Fibroblast of lung (primary cell): ENCODE measurements at places on chromosomes 1 and 21. TPM values are rescaled to one million over a fixed set of nuclear protein-coding genes. Genes with fewer than 3 reads are reported as not detected.

Gene S100PBP
- total RNA-seq = 26.7 and 36.3 TPM in 2 replicates

Gene OR2L13
- total RNA-seq = not detected in 2 replicates

Gene PCAT6
- total RNA-seq = 0.50 and 0.51 TPM in 2 replicates

Gene SPRR4
- not detected in 2 replicates for total RNA-seq

Gene DCST2
- under 0.01 and 0.17 TPM in 2 replicates for total RNA-seq

Gene ITLN1
- total RNA-seq = under 0.01 TPM in 1 of 2 replicates, not detected in the other

Gene ST6GALNAC3
- 0.51 and 0.66 TPM in 2 replicates for total RNA-seq

Gene CCDC27
- total RNA-seq = not detected in 2 replicates

Gene HCN3
- total RNA-seq = 0.99 and 1.0 TPM in 2 replicates

DNA sequence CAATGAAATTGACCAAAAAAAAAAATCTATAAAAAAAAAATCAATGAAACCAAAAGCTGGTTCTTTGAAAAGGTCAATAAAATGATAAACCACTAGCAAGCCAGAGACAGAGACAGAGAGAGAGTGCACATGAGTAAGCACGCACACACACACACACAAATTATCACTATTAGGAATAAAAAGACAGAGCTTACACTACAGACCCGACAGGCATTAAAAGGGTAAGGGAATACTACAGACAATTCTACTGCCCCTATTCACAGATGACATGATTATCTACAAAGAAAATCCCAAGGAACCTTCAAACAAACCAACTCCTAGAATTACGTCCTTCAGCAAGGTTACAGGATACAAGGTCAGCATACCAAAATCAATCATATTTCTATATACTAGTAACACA is 38.6 kb downstream of the TARBP1 start:
- DNase-seq = no peak

GRCh38 chr1:10915594-10915993 is 96.9 kb upstream of the TARDBP start:
- no peak for DNase-seq

DNA sequence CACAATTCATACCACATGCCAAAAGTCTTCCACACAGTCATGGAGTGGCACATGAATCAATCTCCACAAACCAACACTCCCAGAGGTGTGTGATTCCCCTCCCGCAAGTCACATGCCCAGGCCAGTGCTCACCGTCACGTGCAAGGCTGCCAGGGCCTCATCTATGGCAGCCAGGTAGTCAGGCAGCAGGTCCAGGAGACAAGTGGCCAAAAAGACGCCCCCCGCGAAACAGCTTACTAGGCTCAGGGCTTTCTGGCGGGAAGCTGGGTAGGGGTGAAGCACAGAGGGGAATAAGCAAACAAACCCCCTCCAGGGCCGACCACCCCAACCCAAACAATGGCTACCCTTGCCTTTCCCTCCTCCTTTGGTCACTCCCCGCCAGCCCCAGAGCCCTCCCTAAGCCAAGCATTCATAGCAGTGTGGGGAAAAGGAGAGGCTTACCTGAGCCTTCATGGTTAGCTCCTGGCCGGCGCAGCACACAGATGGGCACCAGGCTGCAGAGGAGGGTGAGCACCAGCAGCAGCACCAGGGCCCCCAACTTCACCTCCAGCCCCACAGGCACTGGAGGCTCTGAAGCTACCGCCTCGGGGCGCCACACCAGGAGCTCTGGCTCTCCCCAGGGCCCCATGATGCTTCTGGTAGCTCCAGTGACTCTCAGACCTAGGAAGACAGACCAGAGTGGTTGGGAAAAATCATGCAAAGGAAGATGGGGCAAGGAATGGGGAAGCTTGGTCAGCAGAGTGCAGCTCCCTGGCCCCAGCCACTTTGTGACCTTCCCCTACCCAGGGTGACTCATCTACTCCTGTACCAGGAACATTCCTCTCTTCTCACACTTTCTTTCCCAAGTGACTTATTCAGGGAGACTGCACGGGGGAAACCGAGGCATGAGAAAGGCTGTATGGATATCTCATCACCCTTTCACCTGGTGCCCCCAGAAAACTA is 978 bp downstream of the SLC39A1 start:
- peak; percentile 70 for DNase-seq

DNA sequence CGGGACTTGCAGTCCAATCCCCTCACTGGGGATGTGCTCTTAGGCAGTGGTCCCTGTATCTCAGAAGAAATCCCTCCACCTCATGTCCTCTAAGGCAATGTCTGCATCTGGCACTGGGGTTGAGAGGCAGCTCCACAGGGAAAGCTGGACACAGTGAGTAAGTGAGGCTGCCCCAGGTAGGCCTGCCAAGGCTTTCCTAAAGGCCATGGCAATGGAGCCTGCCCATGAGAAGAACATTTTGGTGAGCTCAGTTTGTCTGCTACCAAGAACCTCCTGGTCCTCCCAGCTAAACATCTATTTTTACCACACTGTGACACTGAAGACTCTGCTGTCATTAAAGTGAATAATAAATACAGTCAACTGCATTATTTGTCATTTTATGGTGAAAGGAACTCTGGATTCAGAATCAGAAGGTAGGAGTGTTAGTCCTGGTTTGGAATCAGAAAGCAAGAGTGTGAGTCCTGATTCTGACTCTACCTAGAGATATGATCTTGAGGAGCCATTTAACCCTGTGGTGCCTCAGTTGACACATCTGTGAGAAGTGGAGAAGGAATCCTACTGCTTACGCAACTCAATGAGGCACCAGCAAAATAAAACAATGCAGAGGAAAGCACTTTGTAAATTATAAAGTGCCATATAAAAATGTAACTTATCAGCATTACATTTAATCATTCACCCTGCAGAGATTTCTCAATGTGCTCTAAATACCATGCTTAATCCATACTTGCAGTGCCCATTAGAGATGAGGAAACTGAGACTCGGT is 41.0 kb downstream of the TBX15 start:
- DNase-seq = peak; percentile 12

GRCh38 chr1:30083800-30084464 is 639.5 kb downstream of the MATN1 start:
- peak; percentile 83 for DNase-seq

DNA sequence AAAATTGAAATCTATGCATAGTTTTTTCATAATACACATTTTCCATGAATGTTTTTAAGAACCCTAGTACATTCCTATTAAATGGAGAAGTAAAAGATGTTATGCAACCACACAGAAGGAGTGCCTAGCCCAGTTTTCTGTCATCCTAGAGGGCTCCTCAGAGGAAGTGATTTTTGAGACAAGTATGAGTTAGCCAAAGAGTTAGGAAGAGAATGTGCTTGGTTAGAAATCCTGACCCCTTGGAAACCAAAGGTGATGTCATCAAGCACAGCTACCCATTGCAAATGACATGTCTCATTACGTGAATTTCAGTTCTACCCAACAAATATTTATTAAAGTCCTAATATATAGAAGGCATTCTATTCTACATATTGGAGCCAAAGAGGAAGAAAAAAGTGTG is 88.9 kb upstream of the TNFSF4 start:
- peak; percentile 57 for DNase-seq

GRCh38 chr1:62500210-62500609 is 63.4 kb downstream of the USP1 start:
- no peak for DNase-seq

DNA sequence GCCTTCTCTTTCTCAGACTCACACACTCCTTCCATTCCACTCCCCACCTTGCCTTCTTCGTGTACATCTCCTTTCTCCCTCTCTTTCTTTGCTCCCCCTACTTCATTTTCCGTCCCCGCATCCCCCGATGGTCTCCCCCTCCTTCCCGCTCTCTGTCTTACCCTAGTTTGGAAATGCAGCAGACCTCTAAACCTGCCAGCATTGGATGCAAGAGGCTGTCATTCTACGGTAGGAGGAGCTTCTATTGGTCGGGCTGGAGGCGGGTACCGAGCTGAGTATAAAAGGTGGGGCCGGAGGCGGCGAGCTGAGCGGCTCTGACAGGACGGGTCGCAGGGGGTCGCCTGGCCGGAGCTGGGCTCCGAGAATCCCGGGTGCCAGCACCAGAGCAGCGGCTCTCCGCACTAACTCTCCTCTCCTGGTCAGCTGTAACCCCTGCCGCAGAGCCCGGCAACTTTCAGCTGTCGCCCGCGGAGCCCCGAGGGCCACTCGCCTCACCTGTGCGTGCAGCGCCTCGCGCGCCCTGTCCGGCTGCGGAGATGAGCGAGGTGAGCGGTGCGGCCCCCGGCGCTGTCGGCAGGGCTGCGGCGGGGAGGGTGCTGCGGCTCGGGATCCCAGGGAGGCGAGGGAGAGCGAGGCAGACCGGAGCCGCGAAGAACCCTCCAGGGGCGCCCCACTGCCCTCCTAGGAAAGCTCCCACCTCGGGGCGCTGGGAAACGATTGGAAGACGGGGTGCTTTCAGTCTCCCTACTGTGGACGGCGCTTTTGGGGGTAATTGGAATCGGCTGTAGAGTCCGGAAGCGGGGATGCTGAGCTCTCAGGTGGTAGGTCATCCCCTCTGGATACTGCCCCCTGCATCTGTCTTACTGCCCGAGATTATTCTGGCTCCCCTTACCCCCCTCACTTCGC is at the start of gene PCP4L1:
Gene PCP4L1 (plus strand): TSS at position 307 of the 906 bp plus-strand sequence. CDS start 230 bp downstream, at position 537.
- DNase-seq = peak; percentile 58

- DNase-seq = peak; percentile 84
These were observed at the start of gene GBP3 for GRCh38 chr1:89022167-89022959. Gene GBP3 (minus strand): TSS chr1:89022866. CDS start chr1:89020721, 2,145 bp downstream.

DNA sequence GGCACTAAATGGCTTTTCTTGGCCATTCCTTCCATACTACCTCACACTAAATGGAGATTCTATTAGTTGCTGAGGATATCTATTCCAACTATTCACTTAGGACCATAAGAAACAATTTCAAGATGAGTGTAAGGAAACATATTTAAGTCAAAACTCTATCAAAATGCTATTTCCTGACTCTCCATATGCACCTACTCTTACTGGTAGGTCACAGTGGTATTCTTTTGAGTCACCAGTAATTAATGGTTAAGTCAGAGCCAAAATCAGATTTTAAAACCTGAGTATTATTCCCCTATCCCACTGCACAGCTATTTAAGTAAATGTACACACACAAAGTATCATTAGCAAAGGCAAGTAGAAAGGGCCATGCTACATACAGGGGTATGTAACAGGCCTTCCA is 50.3 kb downstream of the ARID4B start:
- no peak for DNase-seq

GRCh38 chr1:107570768-107571167 is 394.2 kb downstream of the VAV3 start:
- DNase-seq = no peak

DNA sequence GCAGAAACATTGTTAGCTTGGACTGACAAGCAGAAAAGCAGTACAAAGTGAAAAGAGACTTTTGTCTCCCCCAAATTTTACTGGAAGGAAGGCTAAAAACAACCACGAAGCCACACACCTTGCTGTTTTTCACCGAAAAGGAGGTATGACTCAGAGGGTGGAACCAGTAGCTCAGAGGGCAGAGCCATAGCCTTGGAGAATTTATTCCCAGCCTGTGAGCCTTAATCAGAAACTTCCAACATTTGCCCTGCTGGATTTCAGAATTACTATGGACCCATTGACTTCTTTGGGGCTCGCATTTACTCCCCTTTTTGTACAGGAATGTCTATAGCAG is 32.0 kb downstream of the RPS6KC1 start:
- DNase-seq = peak; percentile 11

DNA sequence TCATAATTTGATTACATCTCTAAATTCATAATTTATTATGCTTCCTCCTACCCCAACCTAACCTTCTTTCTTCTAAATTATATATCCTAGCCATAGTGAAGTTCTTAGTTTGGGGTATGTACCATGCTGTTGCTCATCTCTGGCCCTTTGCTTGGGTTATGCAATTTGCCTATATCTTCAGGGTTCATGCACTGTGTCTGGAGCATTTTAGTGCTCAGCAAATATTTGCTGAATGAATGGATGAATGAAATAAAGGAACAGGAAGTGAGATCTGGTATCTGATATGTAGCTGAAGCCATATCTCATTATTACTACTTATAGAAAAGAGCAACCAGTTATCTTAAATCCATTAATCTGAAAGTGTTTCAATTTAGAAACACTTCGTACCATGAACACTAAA is 137.6 kb downstream of the GPATCH2 start:
- peak; percentile 11 for DNase-seq

DNA sequence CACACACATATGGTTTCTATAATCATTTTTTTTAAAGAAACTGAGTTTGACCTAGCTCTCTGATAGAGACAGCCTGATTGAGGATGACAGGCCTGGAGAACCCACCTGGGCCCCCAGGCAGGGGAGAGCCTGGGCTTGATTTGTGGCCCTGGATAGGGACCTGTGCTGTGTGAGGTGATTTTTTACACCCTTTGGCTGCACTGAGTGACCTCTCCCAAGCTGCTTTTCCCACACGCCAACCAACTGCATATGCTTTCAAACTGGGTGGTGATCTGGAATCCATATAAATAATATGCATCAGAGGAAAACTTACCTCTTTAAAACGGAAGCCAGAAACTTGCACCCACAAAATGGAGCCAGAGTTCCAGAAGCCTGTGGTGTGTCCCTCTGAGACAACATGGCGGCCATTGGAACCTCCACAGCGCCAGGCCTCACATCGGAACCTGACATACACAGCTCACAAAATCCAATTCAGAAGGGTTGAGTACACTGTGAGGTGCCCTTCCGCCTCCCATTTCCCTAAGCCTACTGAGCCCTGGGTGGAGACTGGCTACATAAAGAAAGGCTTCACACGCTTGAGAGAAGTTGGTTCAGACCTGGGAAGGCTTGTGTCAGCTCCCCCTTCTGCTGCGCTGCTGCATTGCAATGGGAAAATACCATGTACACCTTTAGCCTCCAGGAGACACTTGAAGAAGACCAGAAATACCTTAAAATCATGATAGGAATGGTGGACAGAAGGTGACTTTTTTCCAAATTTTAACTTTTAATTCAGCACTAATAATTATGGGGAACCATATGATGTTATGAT is 160.7 kb downstream of the HHIPL2 start:
- no peak for DNase-seq

GRCh38 chr1:19644395-19644680 is 227 bp downstream of the NBL1 start:
- no peak for DNase-seq

GRCh38 chr1:65001231-65001792 is 35.0 kb upstream of the JAK1 start:
- peak; percentile 67 for DNase-seq

DNA sequence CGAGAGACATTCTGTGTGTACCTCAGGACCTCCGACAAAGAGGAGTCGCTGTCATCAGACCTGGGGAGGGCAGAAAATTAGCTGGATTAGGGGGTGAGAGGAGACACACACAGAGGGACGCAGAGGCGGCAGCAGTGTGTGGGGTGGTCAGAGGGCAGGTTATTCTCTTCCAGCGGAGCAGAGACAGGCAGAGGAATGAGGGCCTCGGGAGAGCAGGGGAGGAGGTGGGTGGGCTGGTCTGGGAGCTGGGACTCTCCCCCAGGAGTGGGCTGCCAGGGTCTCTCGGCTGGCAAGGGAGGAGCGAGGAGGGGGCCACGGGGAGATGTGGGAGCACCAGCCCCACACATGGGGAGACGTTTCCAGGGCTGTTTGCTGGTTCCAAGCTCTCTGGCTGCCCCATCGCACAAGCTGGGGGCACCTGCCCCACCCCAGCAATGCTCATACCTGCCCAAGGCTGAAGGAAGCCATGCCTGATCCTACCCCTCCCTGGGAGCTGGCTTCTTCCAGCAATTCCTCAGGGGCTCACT is 40.4 kb downstream of the KIF21B start:
- no peak for DNase-seq

GRCh38 chr1:33234131-33234530 is 22.2 kb upstream of the ZNF362 start:
- no peak for DNase-seq
